ENCODE measurements at places on chromosomes 2 and 18.

- no peak for DNase-seq
Measured at GRCh38 chr18:5155907-5156287, 41.2 kb downstream of the AKAIN1 start.

- no peak for DNase-seq
Measured at GRCh38 chr2:190896477-190896876, 15.9 kb downstream of the GLS start.

DNA sequence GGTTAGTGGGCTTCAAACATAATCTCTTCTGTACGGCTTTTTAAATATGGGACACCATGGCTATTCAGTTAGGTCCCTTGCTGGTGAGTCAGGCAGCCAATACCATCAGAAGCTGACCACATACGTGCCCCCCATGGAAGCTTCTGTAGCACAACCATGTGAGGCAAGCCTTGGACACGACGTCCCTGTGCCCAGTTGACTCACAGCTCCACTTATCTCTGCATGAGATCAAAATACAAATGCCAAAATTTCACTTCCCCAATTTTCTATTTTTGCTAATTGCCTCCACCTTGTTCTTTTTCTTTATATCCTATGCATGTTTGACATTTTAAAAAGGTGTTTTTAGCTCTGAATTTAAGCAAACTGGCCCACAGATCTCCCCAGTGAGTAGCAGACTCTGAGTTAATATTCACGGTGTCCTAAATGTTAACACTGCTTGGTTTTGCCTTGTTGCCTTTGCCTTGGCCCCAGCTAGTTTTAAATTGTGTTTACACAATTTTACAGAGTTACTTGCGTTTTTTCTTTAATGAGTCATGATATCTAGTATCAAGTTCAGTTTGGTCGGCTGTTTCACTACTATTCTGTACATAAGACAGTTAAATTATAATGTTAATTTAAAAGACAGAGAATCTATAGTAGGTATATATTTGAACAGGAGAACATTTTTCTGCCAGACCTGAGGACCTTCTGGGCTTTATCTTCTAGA lies 77.5 kb downstream of the CDCA7 start:
- no peak for DNase-seq

DNA sequence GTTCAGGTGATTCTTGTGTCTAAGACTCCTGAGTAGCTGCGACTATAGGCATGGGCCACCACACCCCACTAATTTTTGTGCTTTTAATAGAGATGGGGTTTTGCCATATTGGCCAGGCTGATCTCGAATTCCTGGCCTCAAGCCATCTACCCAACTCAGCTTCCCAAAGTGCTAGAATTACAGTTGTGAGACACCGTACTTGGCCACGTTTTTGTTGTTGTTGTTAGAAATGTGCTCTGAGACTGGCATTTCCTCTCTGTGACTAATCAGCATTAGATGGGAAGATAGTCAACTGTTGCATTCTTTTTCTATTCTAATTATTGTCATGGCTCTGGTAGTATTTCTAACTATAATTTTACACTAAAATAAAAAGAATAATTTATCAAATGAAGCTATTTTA lies 191.7 kb downstream of the CAMKMT start:
- DNase-seq: no peak

DNA sequence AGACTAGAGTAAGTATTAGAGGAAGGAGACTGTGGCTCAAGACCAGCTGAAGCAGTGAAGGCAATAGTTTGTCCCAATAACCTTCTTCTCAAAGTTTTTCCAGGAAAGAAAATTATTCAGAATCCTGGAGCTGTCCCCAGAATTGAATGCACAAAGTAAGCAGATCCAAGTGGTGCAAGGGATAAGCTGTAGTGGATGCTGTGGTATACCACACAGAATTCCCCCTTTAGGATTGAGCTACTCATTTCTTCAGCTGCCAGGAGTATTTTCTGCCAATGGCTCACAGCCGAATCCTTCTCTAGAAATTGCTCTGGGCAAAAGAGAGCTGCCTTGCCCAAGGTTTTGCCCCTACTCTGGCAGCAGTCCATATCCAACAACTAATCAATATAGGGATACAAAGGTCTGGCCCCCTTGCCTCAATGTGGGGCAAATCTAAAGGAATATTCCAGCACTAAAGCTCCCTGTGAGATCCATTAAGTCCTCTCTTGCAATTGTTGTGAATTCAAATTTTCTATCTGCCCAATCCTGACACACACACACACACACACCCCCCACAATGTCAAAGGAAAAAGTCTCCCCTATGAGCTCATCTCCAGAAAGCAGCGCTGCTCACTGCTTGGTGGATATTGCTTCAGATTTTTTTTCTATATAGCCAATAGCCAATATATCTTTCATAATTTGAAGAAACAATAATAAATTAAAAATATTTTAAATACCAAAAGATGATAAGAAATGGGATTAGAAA lies 18.4 kb upstream of the TCF7L1 start:
- no peak for DNase-seq

DNA sequence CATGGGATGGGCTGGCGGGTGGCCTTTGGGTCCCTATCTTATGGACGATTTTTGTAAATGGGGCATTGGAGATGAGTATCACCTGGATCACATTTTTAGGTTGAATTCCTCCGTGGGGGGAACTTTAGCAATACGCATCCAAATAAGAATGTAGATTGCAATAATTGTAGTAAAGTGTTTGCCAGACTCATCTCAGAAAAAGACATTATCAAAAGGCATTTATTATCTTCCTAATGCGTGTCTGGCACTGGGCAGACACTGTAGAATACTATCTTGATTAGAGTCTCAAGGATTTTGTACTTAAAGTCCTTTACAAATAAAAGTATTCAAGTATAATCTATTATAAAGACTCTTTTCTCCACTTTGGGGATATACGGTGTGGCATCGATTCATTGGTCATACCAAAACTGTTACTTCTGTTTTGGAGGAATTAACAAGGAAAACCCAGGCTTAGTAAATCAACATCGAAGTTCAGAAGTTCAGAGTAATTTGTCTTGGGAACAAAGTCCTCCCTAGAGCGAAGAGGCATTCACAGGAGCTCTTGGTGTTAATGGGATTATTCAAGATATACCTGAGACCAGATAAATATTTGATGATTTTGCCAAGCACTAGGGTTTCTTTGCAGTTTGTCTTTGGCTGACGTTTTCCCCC lies 578 bp upstream of the ACKR3 start:
- no peak for DNase-seq

GRCh38 chr2:10331027-10331701 lies 28.5 kb downstream of the HPCAL1 start:
- DNase-seq: peak; percentile 62

DNA sequence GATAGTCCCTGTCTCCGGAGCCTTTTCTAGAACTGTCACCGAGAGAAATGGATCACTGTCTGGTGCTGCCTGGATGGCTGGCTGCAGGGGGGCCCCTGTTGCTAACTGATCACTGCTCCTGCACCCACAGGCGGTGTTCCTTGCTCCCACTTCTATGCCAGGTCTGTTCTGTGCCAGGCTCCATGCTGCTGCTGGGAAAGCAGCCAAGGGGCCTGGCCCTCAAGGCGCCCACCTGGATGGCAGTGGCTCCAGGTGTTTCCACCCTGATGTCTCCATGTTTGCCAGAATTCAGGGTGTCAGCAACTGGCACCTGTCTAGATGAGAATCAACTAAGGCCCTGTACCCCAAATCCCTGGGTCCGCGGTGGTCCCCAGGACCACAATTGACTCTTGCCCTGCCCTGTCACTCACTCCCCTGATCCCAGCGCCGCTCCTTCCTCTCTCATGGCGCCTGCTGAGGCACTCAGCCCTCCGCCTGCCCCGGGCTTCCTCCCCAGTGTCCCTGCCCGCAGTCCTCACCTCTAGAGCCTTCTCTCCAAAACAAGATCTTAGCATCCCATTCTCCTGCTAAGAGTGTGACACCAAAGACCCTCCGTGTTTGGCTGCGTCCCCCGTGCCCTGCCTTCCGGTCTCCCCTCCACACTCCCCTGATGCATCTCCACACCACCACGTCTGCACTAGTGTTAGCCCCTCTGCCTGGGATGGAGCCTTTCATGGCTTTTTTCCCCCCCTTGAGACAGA lies 72.5 kb upstream of the OTOF start:
- no peak for DNase-seq

- no peak for DNase-seq
Measured at GRCh38 chr2:151228847-151229512, 32.7 kb downstream of the RBM43 start.

GRCh38 chr18:2402084-2402483 lies 169.2 kb downstream of the METTL4 start:
- no peak for DNase-seq

GRCh38 chr2:9974343-9974742 lies 22.9 kb downstream of the GRHL1 start:
- DNase-seq: no peak

DNA sequence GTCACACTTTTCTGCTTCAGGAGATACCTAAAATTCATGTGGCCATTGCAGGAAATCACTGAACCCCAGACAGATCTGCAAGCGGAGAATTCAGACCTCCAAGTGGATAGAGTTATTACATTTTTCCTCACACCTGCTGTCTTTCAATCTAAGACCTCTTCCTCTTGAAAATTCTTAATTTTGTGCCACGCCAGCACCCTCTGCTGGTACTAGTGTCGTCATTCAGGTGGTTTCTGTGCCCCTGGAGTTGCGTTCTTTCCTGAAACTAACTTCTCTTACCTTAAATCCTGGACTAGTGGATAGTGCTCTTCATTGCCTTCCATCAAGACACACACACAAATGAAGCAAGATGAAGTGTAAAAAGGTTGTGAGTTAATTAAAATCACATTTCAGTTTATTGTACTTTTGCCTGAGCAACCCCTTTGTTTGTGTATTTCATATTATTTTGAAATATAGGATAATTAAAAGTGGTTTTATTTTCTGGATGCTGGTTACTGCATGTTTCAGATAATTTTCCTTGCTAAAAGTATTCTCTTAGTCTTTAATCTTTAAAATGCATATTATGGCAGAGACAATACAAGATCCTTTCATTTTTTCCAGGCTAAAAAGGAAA lies 1.6 kb upstream of the DNER start:
- peak; percentile 25 for DNase-seq

- no peak for DNase-seq
Measured at GRCh38 chr2:77666251-77666980, 144.2 kb upstream of the LRRTM4 start.

- DNase-seq: no peak
Measured at GRCh38 chr2:7309582-7309981, 392.4 kb downstream of the RNF144A start.

DNA sequence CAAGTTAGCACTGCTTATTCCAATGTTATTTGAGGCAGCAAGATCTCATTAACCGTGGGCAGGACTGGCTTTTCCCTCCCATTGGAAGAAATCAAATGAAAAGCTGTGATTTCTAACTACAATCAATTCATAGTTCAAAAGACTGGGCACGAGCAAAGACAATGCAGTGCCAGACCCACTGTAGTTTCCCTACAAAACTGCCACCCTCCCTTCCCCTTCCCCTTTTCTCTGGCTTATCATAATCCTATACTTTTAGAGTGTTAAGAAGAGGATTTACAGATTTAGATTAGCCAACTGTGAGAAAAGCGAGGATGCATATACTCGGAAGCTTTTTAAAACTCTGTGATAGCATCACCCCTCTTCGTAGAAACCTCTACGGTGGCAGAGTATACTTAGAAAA lies 260.4 kb downstream of the STK39 start:
- no peak for DNase-seq

- DNase-seq: no peak
Measured at GRCh38 chr2:10073706-10074105, 6.5 kb downstream of the CYS1 start.

GRCh38 chr18:67200665-67201064 lies 315.9 kb downstream of the DSEL start:
- no peak for DNase-seq

GRCh38 chr2:85801871-85802270 lies 48.1 kb downstream of the ATOH8 start:
- no peak for DNase-seq

DNA sequence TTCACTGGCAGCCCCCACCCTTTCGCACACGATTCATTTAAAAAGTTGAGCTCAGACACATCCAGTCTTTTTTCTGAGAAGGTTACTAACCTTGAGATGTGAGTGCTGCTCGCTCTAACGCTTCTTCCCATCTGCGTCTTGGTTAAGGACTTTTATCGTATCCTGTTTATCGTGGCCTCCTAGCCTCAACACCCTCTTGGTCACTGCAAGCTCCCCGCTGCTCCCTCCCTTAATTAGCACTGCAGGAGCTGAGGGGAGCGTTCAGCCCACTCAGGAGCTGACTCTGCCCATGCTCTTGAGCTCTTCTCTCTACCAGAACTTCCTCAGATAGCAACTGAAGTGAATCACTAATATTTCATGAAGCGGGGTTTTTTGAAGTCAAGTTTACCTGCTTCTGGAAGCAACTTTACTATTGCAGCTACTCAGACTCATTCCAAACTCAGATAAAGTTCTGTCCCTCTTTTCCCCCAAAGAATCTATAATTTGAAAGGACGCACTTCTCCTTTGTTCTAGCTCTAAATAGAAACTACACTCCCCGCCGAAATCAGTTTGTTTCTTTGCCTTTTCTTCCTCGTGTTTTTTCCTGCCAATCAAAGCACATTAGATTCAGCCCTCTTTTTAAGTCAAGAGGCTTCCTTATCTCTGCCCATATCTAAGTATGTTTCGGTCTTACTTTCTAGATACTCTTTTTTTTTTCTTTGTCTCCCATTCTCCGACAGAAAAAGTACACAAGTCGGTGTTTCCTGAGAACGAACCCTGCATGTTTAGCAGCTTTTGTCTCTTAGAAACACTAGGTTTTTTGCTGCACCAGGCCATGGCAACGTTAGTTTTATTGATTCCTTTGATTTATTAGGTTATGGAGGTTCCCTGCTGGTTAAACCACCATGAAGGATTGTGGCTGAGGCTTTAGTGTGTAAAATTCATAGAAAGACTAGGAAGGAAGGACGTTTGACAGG lies 9.3 kb upstream of the CD226 start:
- DNase-seq: no peak

- DNase-seq: no peak
Measured at GRCh38 chr18:76741346-76741745, 81.0 kb upstream of the ZNF236 start.

DNA sequence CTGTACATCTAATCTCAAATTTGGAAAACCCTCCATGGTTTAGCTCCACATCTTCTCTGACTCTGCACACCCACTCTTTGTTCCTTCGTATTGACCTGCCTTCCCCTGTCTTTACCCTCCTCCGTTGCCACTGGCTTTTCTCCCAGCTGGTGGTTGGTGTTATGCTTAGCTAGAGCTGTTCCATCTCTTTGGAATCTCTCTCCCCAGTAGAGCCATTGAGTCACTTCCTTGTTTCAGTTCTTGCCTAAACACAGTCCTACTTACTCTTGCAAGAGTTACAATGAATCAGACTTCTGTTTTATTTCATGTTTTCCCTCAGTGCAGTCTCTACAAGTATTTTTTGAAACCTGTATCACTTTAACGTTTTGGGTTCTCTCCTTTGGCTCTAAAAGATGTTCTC lies 263.9 kb downstream of the LTBP1 start:
- DNase-seq: no peak

GRCh38 chr2:46023165-46023854 lies 273.9 kb upstream of the EPAS1 start:
- DNase-seq: no peak

DNA sequence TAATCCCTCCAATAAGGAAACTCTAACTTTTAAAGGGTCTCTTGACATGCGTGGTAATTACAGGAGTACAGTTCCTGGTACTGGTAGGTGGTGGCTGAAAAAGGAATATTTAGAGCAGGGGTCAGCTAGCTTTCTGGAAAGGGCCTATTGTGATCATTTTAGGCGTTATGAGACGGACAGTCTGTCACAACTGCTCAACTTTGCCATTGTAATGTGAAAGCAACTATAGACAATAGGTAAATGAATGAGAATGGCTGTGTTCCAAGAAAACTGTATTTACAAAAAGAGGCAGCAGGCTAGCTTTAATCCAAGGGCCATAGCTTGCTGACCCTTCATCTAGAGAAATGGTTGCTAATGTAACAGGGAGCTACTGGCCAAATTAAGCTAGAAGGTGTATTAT lies 177.7 kb upstream of the LRRTM1 start:
- DNase-seq: no peak
